Adrenal gland (tissue), 19 donors: ENCODE measurements at places on chromosomes 7 and 10. TPM values are rescaled to one million over a fixed set of nuclear protein-coding genes. Genes with fewer than 3 reads are reported as not detected.

DNA sequence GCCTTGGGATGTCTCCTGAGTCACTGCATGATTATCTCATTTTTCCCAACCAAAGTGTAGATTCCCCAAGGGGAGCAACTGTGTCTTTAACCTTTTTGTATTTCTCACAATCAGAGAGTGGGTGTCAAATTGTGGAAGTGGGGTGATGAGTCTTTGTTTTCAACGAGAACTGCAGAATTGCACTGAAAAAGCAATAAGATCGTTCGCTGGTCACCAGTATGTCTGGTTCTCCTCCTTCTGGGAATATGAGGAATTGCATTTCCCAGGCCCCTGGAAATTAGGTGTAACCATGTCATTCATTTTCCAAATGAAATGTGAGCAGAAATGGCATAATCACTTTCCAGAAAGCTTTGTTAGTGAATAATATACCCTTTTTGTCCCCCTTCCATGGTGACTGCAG, 326.9 kb downstream of the GPAM start:
- no peaks in the 10 kb centered on the region for H3K27me3 ChIP-seq
- no peak overlapping the region for H3K4me3 ChIP-seq
- DNase-seq = no peak
- no peaks in the 10 kb centered on the region for H3K36me3 ChIP-seq

- H3K4me1 ChIP-seq = no peaks in the 10 kb centered on the region
- H3K27me3 ChIP-seq = no peaks in the 10 kb centered on the region
- no peak overlapping the region for H3K27ac ChIP-seq
- H3K36me3 ChIP-seq = peaks cover 5% of the 10 kb centered on the region
- H3K4me3 ChIP-seq = no peak overlapping the region
These were observed 33.7 kb downstream of the RAB11FIP2 start for GRCh38 chr10:118012952-118013525.

GRCh38 chr10:117175215-117175900, 21.9 kb upstream of the KCNK18 start:
- peaks cover 40% of the 10 kb centered on the region for H3K27me3 ChIP-seq
- H3K36me3 ChIP-seq = no peaks in the 10 kb centered on the region
- no peak overlapping the region for H3K4me3 ChIP-seq
- H3K4me1 ChIP-seq = no peaks in the 10 kb centered on the region

The MRPS24 gene
- 160 TPM for polyA plus RNA-seq

DNA sequence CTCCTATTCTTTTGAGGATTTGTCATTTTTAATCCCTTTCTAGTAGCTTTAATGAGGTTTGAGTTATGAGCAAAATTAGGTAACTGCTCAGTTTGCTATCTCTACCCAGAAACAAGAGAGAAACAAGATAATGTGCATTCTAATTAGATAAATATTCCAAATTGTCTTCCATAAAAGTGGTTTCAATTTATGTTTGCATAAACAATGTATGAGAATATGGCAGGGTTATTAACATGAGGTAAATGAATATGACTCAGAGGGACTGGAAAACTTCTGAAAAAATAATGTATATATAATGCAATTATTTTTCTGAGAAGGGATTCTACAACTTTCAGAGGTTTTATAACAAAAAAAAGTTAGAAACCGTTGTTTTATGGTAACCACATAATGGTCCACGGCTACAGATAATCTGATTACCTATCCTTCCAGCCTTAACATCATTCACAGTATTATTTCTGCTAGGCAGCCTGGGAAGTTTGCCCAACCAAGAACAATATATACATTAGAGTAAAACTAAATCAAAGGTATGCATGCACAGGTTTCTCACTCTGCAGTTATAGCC, 101.2 kb downstream of the CRPPA start:
- H3K27me3 ChIP-seq = no peaks in the 10 kb centered on the region
- no peaks in the 10 kb centered on the region for H3K36me3 ChIP-seq
- no peak for DNase-seq
- H3K27ac ChIP-seq = no peak overlapping the region

The HOXA3 gene
- 1.0 TPM for polyA plus RNA-seq

The MKI67 gene
- 0.30 TPM for polyA plus RNA-seq

DNA sequence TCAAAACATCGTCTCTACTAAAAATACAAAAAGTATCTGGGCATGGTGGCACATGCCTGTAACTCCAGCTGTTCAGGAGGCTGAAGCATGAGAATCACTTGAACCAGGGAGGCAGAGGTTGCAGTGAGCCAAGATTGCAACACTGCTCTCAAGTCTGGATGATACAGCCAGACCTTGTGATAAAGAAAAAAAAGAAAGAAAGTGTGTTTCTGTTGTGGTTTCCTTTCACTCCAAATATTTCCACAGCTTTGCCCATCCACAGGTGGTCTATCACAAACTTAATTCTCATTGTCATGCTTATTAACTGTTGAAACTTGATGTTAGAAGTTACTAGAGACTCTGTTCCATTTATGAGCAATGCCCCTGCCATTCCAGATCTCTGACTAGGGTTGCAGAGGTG, 316.0 kb upstream of the SEMA3C start:
- H3K27ac ChIP-seq = no peak overlapping the region
- H3K36me3 ChIP-seq = no peaks in the 10 kb centered on the region
- no peak overlapping the region for H3K4me3 ChIP-seq
- DNase-seq = no peak
- H3K4me1 ChIP-seq = no peaks in the 10 kb centered on the region

GRCh38 chr7:82247814-82248433, 195.7 kb downstream of the CACNA2D1 start:
- no peak overlapping the region for H3K4me3 ChIP-seq
- H3K36me3 ChIP-seq = no peaks in the 10 kb centered on the region
- DNase-seq = no peak

DNA sequence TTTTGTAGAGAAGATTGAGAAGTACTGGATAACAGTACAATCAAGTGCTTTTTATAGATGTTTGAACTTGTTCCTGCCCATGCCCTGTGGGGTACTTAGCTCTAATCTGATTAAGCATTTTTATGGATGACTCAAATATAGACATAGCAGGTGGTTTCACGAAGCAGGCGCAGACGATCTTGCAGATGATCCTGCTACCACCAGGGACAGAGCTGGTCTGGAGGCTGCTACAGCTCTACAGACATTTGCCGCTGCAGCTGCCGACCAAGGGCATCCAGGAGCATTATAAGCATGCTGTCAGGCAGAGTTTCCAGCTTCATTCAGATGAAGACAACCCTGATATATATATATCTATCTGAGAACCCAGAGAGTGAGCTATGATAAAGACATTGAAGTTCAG, 650.4 kb downstream of the NXPH1 start:
- no peak overlapping the region for H3K27ac ChIP-seq
- H3K27me3 ChIP-seq = no peaks in the 10 kb centered on the region
- no peak for DNase-seq
- H3K4me1 ChIP-seq = no peaks in the 10 kb centered on the region
- no peak overlapping the region for H3K4me3 ChIP-seq

DNA sequence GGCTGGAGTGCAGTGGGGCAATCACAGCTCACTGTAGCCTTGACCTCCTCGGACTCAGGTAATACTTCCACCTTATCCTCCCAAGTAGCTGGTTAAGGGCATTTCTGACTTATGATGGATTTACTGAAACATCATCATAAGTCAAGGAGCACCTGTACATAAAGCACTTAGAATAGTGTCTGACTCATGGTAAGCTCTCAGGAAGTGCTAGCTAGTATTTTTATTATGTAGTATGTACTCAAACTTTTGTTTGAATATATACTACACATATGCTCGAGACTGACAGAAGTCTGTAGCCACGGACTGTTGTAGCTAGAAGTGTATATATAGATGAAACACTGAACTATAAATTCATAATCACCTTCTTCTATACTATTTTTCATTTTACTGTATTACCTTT, 107.5 kb upstream of the DNAJB12 start:
- no peaks in the 10 kb centered on the region for H3K36me3 ChIP-seq
- H3K27me3 ChIP-seq = no peaks in the 10 kb centered on the region
- H3K27ac ChIP-seq = no peak overlapping the region
- no peak for DNase-seq
- no peak overlapping the region for H3K4me3 ChIP-seq

The ATE1 gene
- 4.2 TPM for polyA plus RNA-seq

- no peaks in the 10 kb centered on the region for H3K36me3 ChIP-seq
- no peak overlapping the region for H3K27ac ChIP-seq
- H3K27me3 ChIP-seq = no peaks in the 10 kb centered on the region
- no peak overlapping the region for H3K4me3 ChIP-seq
- no peaks in the 10 kb centered on the region for H3K4me1 ChIP-seq
- DNase-seq = no peak
These were observed 31.0 kb upstream of the ETV1 start for GRCh38 chr7:14020339-14020900.

The ASZ1 gene
- not detected for polyA plus RNA-seq

The CALML3 gene
- polyA plus RNA-seq = not detected

The AKR1C1 gene
- 14.2 TPM for polyA plus RNA-seq

The TDRD1 gene
- polyA plus RNA-seq = 0.03 TPM

DNA sequence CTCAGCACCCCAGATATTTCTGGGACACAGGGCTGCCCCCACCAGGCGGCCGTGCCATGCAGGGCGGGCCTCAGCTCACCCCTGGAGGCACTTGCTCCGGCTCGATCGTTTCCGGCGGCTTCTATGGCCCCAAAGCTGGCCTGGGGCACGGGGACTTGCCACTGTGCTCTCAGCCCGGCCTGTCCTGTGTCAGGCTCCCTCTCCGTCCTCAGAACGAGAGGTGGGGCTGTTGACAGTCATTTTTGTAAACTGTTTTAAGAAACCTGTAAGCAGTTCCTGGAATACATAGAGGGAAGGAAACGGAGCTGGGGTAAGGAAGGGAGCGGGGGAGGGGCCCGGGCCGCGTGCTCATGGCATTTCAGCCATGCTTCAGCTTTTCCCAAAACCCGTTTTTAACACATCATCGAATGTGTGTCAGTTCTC, 30.7 kb upstream of the PRKAR1B start:
- H3K4me3 ChIP-seq = no peak overlapping the region
- H3K27me3 ChIP-seq = no peaks in the 10 kb centered on the region
- H3K27ac ChIP-seq = no peak overlapping the region
- H3K36me3 ChIP-seq = peaks cover 60% of the 10 kb centered on the region

- no peaks in the 10 kb centered on the region for H3K4me1 ChIP-seq
- DNase-seq = no peak
- no peaks in the 10 kb centered on the region for H3K36me3 ChIP-seq
- H3K4me3 ChIP-seq = no peak overlapping the region
These were observed 33.1 kb upstream of the ARMC3 start for GRCh38 chr10:22894714-22895113.

The LRRC17 gene
- polyA plus RNA-seq = 2.7 TPM

The ATP6V0A4 gene
- polyA plus RNA-seq = not detected

The OR9A2 gene
- not detected for polyA plus RNA-seq

The BMPER gene
- 0.32 TPM for polyA plus RNA-seq

The NOD1 gene
- 10.9 TPM for polyA plus RNA-seq

The CYP26C1 gene
- polyA plus RNA-seq = 0.48 TPM
